ENCODE measurements at places on chromosomes 12 and 14.

DNA sequence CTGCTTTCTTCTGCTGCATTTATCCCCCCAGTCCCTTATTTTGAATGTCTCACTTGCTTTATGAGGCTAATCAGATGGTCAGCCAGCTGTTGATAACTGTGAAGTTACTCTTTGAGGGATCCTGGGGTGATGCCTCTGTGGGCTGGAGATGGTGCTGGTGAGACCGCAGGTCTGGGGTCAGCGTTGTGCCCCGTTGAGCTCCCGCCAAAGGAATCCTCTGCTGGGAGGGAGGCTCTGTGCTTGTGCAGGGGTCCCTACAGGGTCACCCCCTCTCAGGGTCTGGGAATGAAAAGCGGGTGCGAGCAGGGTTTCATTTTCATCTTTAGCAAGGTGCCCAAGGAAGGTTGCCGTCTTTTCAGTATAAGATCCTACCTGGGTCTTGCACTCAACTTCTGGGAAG is 161.2 kb upstream of the RTL1 start:
- no peak for DNase-seq

DNA sequence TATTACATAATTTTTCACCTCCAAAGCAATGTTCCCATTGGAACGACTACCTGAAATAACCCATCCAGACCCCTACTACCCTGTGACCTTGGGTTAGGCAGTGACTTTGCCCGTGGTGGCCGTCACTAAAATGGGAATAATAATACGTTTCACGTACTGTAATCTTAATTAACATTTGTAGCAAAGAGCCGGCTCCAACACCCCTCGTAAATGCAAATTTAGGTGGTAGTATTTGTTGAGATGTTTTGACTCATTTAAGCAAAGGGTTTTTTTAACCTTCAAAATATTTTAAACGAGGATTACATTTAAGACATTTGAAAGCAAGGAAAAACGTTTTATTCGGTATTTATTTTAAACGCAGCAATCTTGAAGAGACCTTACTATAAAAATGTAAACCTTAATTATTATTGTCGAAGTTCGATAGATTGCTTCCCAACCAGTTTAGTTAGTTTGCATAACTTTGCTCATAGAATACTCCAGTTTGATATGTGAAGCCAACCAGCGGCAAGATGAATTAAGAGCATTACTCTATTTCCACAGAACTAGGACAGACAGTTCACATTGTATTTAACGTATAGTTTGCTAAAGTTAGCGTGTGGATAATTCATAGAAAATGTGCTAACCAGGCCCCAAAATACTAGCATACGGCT is 1.4 kb upstream of the ARID2 start:
- no peak for DNase-seq

- no peak for DNase-seq
These were observed 308.0 kb downstream of the PPFIA2 start for GRCh38 chr12:81450920-81451739.

DNA sequence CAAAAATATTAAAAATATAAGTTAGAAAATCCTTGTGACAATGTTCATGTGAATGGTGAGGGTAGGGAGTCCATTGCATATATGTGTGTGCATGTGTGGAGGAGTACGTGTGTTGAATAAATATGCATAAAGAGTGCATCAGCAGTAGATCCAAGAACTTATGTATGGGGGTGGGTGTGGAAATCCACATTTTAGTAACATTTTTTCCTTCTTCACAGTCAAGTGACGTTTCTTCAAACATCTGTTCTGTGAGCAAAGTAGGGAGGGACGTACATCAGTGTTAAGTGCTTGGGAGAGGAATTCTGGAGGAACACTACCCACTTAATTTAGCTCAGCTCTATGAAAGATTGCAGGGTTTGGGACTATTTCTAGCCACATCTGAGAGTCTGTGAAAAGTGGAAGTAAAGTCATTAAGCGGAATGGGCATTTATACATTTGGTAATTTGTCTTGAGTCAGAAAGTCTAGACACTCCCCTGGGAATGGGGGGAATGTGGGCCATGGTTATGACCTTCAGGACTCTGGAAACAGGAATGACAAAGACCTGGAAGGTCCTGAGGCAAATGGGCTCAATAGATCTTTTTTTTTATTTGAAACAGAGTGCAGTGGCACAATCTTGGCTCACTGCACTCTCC is 156.4 kb upstream of the PLXNC1 start:
- DNase-seq = no peak

DNA sequence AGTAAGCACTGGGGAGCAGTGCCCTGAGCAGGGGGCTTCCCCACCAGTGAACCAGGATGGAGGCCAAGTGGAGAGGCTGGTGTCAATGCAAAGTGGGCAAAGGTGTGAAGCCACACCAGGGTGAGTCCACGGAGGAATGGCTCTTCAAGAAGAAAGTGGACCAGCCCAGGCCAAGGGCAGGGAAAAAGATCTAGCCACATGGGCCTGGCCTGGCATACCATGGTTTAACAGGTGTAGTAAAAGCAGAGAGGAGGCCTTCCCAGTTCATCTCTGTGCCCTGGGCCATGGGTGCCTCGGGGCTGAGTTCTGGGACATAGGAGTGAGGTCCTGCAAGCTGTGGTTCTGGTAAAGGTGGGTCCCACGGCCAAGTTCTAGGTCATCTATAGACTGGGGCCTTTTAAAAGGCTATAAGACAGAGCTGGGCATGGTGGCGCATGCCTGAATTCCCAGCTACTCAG is 153.4 kb downstream of the DPF3 start:
- DNase-seq = no peak

DNA sequence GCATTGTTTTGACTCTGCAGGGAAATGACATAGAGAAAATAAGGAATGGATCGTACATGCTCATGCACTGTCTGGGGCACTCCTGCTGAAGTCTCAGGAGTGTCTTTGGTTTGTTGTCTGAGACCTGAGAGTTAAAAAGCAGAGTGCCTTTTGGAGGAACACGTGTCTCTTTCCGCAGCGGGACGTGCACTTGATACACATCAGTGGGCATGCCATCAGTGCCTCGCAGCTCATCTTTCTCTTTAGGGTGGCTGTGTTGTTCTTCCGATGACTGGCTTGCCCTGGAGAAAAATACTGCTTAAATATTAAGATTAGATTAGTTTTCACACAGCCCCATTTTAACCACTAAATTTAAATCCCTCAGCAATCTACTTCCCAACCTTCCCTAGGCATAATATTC is 835.9 kb downstream of the DIO2 start:
- no peak for DNase-seq

- DNase-seq = peak; percentile 56
These were observed at the start of gene ELK3 for GRCh38 chr12:96193725-96194575. ELK3 (plus strand) TSS chr12:96194375.

- no peak for DNase-seq
These were observed 98.8 kb downstream of the DACT1 start for GRCh38 chr14:58736606-58737005.

DNA sequence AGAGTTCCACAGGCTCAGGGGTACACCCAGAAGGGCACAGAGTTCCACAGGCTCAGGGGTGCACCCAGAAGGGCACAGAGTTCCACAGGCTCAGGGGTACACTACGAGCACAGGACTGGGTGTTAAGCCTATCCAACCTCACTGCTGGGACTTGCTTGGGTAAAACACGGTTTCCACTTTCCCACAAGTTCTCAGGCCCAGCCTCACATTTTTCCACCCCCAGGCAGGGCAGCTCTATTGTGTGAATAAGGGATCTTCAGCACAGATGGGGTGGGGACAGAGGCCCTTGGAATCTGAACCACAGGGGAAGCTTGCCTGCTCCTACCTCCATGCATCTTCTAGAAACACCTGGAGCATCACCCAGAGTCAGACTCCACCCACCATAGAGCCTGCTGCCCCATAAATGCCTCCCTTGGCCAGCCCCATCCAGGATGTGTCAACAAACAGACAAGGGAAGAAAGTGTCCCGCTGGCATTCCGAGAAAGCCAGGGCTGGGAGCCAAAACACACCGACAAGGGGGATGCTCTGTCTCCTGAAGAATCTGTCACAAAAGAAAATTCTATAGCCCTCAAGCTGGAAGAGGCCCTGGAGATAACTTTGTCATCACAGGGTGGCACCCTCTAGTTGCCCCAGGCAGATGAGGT is 4.8 kb downstream of the CRACR2A start:
- no peak for DNase-seq

- no peak for DNase-seq
These were observed 68.8 kb upstream of the SLC8A3 start for GRCh38 chr14:70257526-70257925.

DNA sequence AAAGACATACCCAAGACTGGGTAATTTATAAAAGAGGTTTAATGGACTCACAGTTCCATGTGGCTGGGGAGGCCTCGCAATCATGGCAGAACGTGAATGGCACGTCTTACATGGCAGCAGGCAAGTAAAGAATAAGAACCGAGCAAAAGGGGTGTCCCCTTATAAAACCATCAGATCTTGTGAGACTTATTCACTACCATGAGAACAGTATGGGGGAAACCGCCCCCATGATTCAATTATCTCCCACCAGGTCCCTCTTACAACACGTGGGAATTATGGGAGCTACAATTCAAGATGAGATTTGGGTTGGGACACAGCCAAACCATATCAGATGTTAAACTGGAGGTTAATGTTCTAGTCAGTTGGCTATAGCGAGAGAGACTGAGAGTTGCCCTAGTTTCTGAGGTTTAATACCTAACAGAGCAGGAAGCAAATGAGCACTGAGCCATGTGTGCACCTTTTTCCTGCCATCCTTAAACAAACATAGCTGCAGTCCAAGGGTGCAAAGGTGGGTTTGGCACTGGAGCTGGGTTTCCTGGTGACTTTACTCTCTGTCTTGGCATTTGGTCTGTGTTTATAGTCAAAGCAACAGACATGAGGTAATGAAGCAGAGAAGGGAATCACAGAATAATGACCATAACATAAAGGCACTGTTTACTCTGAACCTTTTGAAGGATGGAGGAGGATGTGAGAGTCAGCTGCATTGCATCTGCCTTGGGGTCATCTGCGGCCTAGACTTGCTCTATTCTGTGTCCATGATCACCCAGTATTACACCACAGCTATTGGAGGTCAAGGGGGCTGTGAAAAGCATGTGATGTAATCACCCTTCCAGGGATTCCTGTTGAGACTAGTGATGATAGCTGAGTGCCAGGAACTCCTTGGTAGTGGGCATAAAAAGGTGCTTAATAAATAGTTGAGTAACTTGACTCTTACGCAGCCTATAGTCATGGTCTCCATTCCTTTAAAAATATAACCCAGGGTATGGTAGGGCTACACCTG is 83.6 kb upstream of the USP44 start:
- DNase-seq = no peak

DNA sequence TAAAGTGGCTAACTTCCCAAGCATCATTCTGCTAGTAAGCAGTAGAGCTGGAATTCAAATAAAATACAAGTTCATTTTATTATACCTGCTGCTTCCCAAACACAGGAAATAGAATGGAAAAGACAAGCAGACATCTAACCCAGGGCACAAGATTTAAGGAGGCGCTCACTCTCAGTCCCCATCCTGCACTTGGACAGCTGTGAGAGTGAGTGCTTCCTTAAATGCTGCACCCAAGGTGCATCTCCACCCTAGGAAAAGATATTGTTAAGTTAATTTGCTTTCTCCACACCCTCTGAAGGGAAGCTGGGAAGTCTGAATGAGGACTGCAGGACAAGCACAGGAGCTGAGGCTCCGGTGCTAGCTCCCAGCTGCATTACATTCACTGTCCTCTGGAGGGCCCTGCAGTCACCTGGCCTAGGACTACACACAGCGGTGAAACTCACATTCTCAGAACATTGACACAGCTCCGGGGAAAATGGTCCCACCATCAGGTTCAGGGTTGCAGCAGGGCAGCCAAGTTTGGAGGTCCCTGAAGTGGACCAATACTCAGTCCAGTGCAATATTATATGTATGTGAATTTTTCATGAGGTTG is 14.2 kb downstream of the HEBP1 start:
- DNase-seq = no peak

- peak; percentile 50 for DNase-seq
These were observed 7.5 kb downstream of the ITGA5 start for GRCh38 chr12:54411391-54412241.

- DNase-seq = no peak
These were observed 101.4 kb upstream of the ADAMTS20 start for GRCh38 chr12:43653289-43653915.

- DNase-seq = no peak
These were observed 11.9 kb upstream of the CCND2 start for GRCh38 chr12:4261655-4262054.

GRCh38 chr14:41154143-41154807 is 452.4 kb upstream of the LRFN5 start:
- DNase-seq = no peak

DNA sequence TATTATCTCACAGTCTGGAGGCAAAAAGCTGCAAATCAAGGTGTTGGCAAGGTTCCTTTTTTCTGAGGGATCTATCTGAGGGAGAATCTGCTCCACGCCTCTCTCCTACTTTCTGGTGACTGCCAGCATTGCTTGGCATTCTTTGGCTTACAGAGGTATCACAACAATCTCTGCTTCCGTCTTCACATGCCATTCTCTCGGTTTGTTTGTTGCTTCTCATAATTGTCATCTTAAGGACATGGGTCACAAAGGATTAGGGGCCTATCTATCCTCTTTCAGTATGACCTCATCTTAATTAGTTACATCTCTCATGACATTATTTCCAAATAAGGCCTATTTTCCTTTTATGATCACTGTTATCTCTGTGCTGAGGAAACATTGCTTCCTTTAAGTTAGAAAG is 345.0 kb downstream of the FOXG1 start:
- no peak for DNase-seq

DNA sequence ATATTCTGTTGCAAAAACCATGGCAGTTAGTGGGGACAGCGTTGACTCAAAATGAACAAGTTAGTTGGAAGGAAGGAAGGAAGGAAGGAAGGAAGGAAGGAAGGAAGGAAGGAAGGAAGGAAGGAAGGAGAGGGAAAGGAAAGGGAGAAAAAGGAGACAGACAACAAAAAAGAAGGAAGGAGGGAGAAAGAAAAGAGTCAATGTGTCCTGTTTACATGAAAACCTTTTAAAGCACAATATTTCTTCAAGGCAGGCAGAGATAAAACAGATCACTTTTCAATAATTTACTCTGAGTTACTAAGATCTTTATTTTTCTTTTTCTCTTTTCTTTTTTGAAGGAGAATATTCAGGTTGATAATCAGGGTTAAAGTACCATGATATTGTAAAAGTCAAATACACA is 99.4 kb downstream of the CCER1 start:
- DNase-seq = no peak

- no peak for DNase-seq
These were observed 49.8 kb downstream of the NTS start for GRCh38 chr12:85923767-85924331.

- no peak for DNase-seq
These were observed 60.5 kb upstream of the IGF1 start for GRCh38 chr12:102540815-102541385.

GRCh38 chr14:55843718-55844403 is 263.9 kb downstream of the KTN1 start:
- no peak for DNase-seq

DNA sequence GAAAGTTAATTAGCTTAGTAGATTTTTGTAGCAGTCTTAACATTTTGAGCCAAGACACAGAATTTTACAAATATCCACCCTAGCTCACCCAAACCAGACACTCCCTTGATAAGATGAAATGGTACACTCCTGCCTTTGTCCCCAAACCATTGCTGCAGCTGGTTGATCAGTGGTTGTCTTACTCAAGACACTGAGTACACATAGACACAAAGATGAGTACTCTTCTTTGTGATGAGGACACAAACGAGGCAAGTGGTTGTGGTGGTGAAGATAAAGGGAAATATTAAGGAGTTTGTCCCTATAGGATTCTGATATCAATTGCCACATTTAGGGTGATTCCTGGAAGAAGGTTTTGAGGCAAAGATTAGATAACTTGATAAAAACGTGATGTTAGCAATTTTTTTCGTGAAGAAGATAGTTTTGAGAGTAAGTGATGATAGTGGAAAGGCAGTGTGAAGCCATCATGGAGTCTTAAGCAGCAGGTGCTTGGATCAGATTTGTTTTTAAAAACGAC is 21.4 kb upstream of the ATP2B1 start:
- DNase-seq = no peak

Data from T-helper 9 cell (primary cell).